ENCODE measurements at places on chromosomes 6 and 20.

DNA sequence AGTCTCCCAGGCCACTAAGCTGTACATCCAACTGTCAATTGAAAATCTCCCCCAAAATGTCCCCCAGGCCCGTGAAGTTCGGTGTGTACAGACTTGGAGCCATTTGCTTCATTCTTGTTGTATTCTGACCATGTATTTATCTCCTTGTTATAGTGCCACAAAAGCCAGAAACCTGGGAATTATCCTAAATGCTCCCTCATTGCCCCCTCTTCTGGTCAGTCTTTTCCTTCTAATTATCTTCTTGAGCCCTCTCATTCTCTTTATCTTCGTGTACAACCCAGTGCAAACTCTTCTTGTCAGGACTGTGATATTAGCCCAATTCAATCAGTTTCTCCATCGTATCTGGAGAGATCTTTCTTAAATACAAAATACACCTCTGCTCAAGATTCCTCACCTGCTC, 64.7 kb downstream of the RFX6 start:
- DNase-seq = no peak

GRCh38 chr6:68194846-68195478, 440.1 kb upstream of the ADGRB3 start:
- no peak for DNase-seq

DNA sequence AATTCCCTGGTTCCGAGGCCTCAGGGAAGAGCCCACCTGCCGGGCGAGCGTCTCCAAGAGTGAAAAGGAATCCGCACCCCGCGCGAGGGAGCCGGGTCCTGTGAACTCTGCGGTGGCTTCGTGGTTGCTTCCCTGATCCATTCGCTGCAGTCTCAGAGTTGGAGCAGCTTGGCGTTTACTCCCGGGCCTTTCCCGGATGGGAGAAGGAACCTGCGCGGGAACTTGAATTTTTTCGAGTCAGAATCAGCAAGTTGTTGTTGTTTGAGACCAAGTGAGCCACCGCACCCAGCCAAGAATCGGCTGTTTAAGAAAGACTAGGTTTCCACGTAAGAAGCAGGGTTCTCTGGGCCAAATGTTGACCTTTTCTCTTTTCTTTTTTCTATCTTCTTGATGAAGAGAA, 12.9 kb downstream of the PRSS16 start:
- no peak for DNase-seq

- DNase-seq = no peak
Measured at GRCh38 chr20:25299806-25300205, 51.9 kb downstream of the PYGB start.

DNA sequence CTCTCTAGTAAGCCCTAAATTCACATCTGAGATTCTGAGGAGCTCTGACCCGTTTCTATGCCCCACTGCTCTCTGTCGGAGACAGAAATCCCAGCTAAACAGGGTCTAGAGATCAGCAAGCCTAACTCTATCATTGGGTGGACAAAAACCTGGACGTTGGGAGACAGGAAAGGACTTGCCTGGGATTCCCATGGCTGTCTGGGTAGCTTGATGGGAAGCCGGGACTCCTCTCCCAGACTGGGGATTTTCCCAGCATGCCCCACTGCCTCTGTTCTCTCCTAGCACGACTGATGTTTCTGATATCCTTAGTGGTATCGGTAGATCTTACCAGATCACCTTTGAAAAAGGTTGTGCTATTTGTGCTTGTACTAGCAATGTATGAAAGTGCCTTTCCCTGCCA, 22.9 kb downstream of the DUSP22 start:
- DNase-seq = no peak

- DNase-seq = peak; percentile 92
Measured at GRCh38 chr6:136593748-136594490, 43.7 kb upstream of the MAP7 start.

- DNase-seq = peak; percentile 47
Measured at GRCh38 chr20:54103067-54103761, 32.8 kb upstream of the BCAS1 start.

DNA sequence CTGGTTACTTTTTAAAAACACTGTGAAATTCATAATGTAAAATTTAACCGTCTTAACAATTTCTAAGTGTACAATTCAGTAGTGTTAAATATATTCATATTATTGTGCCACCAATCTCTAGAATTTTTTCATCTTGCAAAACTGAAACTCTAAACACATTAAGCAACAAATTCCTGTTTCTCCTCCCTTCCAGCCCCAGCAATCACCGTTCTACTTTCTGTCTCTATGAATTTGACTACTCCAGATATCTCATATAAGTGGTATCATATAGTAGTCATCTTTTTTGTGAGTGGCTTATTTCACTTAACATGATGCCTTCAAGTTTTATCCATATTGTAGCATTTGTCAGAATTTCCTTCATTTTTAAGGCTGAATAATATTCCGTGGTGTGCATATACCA, 44.7 kb downstream of the RSPH3 start:
- DNase-seq = no peak

DNA sequence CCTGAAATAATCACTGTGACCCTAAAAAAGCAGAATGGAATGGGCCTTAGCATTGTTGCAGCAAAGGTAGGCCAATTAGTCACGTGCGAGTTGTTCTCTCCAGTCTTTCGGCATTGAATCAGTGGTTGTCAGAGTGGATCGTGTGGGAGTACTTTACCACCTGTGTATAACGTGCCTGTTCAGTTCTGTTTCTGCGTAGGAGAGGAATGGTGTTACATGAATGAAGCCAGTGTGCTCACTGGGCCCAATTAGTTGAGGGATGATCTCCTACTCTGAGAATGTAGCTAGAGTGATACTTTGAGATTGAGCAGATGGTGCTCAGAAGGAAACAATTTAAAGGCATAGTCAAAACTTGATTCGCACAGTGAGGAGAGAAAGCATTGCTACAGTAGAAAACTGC, 72.4 kb upstream of the KIF25 start:
- no peak for DNase-seq

DNA sequence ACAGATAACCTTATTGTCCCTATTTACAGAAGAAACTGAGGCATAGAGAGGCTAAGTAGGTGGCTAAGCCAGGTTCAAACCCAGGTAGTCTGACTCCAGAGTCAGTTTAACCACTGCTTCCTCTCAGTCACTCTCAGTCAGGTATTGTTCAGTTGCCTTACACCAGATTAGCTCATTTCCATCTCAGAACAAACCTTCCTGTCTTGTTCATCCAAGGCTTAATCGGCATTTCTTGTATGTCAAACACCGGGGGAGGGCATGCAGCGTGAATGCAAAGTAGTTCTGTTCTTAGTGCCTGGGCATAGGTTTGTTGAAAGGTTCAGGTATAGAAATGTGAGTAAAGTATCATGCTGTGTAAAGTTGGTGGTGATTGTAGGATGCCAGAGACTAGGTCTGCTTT, 51.7 kb downstream of the CTNNBL1 start:
- no peak for DNase-seq

Measured in HS-27A (cell line).